Stimulated activated CD4-positive, alpha-beta T cell treated with anti-CD3 and anti-CD28 coated beads, Interleukin-1b, Interleukin-23, amount 100 ng/mL, for 1 hour (primary cell): ENCODE measurements at places on chromosomes 11 and 22.

- DNase-seq, result no peak
These were observed 35.1 kb downstream of the WT1 start for GRCh38 chr11:32400196-32400595.

DNA sequence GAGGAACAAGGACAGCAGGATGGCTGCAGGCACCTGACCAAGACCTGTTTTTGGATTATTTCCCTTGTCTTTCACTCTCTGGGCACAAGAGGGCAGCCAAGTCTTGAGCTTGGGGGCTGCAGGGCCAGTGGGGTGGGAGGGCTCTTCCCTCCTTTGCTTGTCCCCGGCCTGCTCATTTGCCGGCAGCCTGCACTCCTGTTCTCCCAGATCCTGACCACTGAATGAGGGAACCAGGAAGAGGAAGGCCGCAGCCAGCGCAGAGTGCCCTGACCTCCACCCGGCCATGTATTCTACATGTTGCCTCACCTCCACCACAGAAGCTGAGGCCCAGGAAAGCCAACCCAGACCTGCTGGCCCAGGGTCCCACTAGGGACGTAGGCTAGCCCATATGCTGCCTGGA is 15.5 kb upstream of the NNMT start:
- DNase-seq, result no peak

- no peak for DNase-seq
These were observed 263.8 kb downstream of the LUZP2 start for GRCh38 chr11:24760681-24761080.

GRCh38 chr11:134398079-134398444 is 14.0 kb downstream of the B3GAT1 start:
- no peak for DNase-seq

GRCh38 chr22:46087816-46088277 is 62.5 kb upstream of the PPARA start:
- DNase-seq, result no peak

DNA sequence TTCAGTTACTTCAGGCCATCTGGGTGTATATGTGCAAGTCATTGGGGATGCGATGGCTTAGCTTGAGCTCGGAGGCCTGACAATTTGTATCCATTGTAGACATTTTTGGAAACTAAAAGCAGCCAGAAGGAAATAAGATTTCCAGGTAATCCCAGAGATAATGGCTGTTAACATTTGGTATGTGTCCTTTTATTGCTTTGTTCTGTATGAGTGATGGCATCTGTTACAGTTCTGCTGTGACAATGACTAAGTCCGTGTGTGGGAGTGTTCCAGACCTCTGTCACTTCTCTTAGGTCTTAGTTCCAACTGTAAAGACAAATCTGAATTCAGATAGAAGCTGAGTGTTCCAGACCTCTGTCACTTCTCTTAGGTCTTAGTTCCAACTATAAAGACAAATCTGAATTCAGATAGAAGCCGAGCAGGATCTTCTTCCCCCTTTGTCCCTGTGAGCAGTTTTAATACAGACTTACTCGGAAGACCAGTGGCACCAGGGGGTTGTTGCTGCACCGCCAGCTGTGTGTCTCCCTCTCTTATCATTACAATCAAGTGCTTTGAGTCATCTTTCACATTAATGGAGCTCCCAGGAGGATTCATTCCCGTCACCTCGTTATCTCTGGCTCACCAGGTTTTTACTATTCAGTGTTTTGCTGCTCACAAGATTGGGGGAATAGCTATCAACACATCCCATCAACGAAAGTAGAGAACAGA is 190.9 kb upstream of the SORL1-AS1 start:
- no peak for DNase-seq

GRCh38 chr11:132185726-132186592 is 815.5 kb downstream of the NTM start:
- DNase-seq, result no peak

- DNase-seq, result no peak
These were observed 8.5 kb downstream of the ST14 start for GRCh38 chr11:130168105-130168504.

- no peak for DNase-seq
These were observed 15.9 kb downstream of the TAB1 start for GRCh38 chr22:39415506-39415905.
